ENCODE measurements at places on chromosomes 4 and X. TPM values are rescaled to one million over a fixed set of nuclear protein-coding genes. Genes with fewer than 3 reads are reported as not detected.

ADH7 gene
- not detected for total RNA-seq

KLHL4 gene
- 9.8 TPM for total RNA-seq

NDUFB11 gene
- total RNA-seq: 98.5 TPM

GRCh38 chr4:143411527-143412419 is 75.1 kb downstream of the GAB1 start:
- peaks cover 14% of the 10 kb centered on the region for H3K4me1 ChIP-seq
- no peak overlapping the region for H3K4me3 ChIP-seq
- H3K27me3 ChIP-seq: no peaks in the 10 kb centered on the region
- DNase-seq: peak; percentile 27
- H3K27ac ChIP-seq: no peak overlapping the region

GRCh38 chr4:20565075-20565721 is 135.1 kb upstream of the PACRGL start:
- DNase-seq: no peak
- no peaks in the 10 kb centered on the region for H3K27me3 ChIP-seq
- H3K4me3 ChIP-seq: no peak overlapping the region
- H3K4me1 ChIP-seq: no peaks in the 10 kb centered on the region
- no peak overlapping the region for H3K27ac ChIP-seq

DNA sequence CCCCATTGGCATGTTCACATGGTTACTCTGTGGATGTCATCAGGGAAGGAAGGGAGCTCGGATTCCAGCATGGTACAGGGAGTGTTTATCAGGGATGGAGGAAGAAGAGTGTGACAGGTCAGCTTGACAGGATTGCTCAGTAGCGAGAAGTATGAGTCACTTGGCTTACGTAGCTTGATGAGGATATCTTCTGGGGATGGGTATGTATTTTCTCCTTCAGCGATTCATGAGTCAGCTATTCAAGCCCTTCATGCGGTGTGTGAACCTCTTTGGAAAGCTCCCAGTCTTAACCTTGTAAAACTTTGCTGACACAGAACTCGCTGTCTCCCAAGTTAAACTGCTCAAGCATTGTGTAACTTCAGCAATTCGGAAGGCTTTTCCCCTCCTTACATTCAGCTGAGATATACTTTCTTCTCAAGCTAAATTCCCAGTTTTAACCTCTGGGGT is 275.4 kb downstream of the ARHGAP10 start:
- H3K27me3 ChIP-seq: no peaks in the 10 kb centered on the region
- peaks cover 15% of the 10 kb centered on the region for H3K4me1 ChIP-seq
- peak; percentile 97 for DNase-seq
- H3K4me3 ChIP-seq: no peak overlapping the region
- H3K36me3 ChIP-seq: peaks cover 23% of the 10 kb centered on the region

- no peak overlapping the region for H3K4me3 ChIP-seq
- no peaks in the 10 kb centered on the region for H3K36me3 ChIP-seq
- H3K27me3 ChIP-seq: no peaks in the 10 kb centered on the region
- DNase-seq: no peak
Observed at GRCh38 chrX:6460893-6461490, 73.9 kb downstream of the VCX3A start.

DNA sequence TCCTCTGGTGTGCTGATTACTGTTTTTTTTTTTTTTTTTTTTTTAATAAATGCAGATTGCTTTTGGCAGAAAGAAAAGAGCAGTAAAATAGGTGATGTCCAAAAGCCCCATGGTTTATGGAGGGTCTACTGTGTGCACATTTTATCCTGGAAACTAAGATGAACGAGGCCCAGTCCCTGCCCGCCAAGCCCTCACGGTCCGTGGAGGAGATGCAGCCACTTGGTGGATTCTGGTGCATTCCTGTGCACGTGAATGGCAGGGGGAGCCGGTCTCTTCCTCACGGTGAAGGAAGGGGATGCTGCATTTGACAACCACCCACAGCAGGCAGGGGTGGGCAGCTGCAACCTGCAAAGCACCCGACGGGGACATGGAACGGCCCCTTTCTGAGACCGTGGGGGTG is 100.2 kb upstream of the AFAP1 start:
- peaks cover 11% of the 10 kb centered on the region for H3K4me1 ChIP-seq
- H3K27ac ChIP-seq: no peak overlapping the region
- peaks cover 37% of the 10 kb centered on the region for H3K27me3 ChIP-seq
- H3K36me3 ChIP-seq: peaks cover 20% of the 10 kb centered on the region
- H3K4me3 ChIP-seq: no peak overlapping the region

GRCh38 chr4:4379540-4380087 is 7.3 kb upstream of the NSG1 start:
- H3K27ac ChIP-seq: no peak overlapping the region
- no peaks in the 10 kb centered on the region for H3K4me1 ChIP-seq
- H3K36me3 ChIP-seq: no peaks in the 10 kb centered on the region
- DNase-seq: no peak
- H3K27me3 ChIP-seq: peaks cover 43% of the 10 kb centered on the region

- H3K27ac ChIP-seq: peak overlapping the region; percentile 7
- H3K27me3 ChIP-seq: no peaks in the 10 kb centered on the region
- H3K4me3 ChIP-seq: peak overlapping the region; percentile 45
- peaks cover 50% of the 10 kb centered on the region for H3K36me3 ChIP-seq
- no peak for DNase-seq
Observed at GRCh38 chrX:78109458-78109857, 5.4 kb downstream of the PGK1 start.

DNA sequence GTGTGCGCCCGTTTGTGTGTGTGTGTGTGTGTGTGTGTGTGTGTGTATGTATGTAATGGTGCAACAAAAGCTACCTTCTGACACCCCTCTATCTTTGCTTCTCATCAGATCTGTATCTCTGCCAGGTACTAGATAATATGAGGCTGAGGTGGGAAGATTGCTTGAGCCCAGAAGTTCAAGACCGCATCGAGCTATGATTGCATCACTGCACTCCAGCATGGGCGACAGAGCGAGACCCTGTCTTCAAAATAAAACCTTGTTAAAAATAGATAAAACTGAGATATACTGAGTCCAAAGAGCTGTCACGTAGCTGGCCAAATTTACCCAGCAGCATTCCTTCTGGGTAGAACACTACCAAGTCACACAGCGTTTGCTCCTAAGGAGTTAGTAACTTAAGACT is 18.4 kb downstream of the NLGN4X start:
- no peaks in the 10 kb centered on the region for H3K36me3 ChIP-seq
- H3K4me3 ChIP-seq: no peak overlapping the region
- no peaks in the 10 kb centered on the region for H3K27me3 ChIP-seq
- no peaks in the 10 kb centered on the region for H3K4me1 ChIP-seq

GRCh38 chr4:82394896-82395295 is 21.1 kb upstream of the HNRNPD start:
- peak overlapping the region; percentile 0 for H3K27ac ChIP-seq
- DNase-seq: peak; percentile 54
- no peaks in the 10 kb centered on the region for H3K27me3 ChIP-seq

- H3K27ac ChIP-seq: no peak overlapping the region
- no peaks in the 10 kb centered on the region for H3K36me3 ChIP-seq
- H3K4me1 ChIP-seq: no peaks in the 10 kb centered on the region
- no peak for DNase-seq
Observed at GRCh38 chr4:20483416-20483815, 216.8 kb upstream of the PACRGL start.
